NCI-H1092 treated with DMSO at 0.1 percent for 48 hours (cell line): ENCODE measurements at places on chromosomes 16 and 17.

DNA sequence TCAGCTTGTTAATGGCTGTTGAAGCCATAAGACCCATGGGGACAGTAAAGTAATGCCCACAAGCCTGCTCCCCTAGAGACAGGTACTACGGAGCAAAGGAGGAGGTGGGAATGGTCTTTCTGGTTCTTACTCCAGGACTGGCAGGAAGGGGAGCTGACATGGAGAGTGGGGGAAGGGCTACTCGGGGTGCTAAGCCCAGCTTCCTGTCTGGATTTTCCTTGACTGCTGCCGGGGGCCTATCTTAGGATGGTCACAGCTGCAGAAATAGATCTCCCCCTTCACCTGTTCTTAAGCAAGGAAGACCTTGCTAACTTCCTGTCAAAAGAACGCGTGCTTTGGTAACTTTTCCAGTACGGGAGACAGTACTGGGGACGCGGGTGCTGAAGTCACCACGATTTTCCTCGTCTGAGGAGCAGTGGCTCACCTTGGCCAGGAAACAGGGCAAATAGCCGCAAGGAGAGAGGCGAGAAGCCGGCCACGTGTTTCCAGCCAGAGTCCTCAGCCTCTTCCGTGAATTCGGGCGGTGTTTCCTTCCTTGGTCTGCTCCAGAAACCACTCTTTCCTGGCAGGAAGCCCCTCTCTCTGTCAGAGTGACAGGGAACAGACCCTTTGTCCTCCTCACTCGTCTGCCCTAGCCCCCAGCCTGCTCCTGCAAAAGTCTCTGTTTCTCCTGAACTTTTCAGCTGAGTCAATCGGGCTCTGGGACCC, 656 bp upstream of the PRR29 start:
- DNase-seq: no peak

- no peak for DNase-seq
Measured at GRCh38 chr17:68851890-68852289, 103.3 kb downstream of the ABCA8 start.

DNA sequence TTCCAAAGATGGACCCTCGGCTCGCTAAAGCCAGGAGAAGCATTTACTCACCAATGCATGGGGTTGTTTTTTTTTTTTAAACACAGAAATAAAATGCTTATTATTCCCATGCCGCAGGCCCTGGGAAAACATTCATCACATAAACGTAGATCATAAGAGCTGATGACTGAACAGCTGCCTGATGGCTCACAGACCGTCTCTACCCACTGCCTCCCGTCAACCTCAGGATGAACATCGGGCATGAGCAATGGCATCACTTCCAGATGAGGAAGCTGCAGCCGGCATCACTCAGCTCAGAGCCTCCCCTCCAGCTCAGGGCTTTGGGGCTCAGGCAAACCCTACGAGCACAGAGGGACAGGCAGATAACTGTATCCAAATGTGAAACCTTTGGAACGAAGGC, 380.6 kb downstream of the CPPED1 start:
- DNase-seq: no peak

DNA sequence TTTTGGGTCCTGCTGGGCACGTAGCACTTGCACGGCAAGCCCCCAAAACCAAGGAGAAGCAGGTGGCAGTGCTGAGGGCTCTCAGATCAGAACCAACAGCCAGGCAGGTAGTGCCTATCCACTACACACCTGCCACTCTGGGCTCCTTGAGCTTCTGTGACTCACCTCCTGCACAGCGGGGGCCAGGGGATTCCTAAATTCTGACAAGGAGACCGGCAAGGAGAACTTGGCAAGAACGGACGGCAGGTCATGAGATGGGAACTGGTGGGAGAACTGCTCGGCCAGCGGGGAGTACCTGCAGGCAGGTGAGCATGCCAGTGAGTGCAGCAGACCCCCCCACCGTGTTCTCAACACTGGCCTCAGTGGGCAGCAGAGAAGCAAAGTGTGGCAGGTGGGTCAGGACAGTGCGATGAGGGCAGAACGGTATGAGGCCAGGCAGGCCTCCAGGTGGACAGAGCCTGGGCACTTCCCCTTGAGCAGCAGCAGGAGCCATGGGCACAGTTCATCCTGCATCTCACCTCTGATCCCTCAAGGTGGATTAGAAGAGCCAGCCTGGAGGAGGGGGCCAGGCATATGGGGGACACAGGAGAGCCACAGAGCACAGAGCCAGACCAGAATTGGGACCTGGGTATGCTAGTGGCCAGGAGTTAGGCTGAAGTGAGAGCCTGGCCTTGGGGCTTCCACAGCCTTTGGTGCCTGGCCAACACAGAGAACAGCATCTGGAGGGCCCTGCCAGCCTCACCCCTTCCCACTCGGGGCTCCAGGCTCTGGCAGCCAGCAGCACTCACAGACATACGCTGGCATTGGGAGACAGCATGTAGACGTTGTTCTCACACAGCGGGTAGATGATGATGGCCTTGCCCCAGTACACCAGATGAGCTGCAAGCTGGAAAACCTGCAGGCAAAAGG, 14.7 kb downstream of the MPG start:
- peak; percentile 39 for DNase-seq

GRCh38 chr17:72119077-72119872, 1.5 kb upstream of the SOX9 start:
- DNase-seq: no peak

DNA sequence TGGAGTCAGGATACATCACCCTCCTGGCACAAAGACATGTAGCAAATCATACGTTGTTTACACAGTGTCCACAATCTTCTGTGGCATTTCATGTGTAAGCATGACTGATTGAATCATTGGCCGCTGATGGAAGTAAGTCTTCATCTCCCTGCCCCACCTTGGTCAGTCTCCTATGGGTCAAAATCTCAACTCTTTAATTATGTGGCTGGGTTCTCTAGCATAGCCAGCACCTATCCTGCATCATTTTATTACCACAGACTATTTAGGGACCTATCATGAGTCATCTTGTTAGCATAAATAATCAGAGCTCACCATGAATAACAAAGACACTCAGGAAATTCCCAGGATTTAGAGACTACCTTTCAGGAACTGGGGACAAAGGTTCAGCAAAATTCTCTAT, 15.9 kb downstream of the TANC2 start:
- no peak for DNase-seq
